ENCODE measurements at places on chromosomes 4 and X.

DNA sequence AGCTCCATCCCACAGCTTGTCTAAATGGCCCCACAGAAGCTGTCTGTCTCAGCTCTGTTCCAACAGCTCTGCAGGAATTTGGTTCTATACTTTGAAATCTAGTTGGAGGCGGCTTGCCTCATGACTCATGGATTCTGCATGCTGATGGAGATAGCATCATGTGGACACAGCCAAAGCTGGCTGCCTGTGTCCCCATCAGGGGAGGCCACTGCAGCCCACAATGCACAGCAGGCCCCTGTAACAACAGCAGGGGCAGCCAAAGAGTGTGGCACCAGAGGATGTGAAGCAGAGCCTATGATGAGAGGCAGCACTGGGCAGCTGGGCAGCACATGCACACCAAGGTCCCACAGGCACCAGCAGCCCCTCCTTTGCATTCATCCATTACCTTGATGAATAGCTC is 67.2 kb downstream of the DCAF12L1 start:
- DNase-seq: no peak

- DNase-seq: peak; percentile 75
These were observed 30.4 kb downstream of the FAT1 start for GRCh38 chr4:186693159-186693815.

- peak; percentile 37 for DNase-seq
These were observed 17.0 kb upstream of the PAPSS1 start for GRCh38 chr4:107736924-107737448.

- no peak for DNase-seq
These were observed 40.5 kb downstream of the MID1IP1 start for GRCh38 chrX:38841750-38842149.
